EH (cell line): ENCODE measurements at places on chromosomes 1 and 21.

DNA sequence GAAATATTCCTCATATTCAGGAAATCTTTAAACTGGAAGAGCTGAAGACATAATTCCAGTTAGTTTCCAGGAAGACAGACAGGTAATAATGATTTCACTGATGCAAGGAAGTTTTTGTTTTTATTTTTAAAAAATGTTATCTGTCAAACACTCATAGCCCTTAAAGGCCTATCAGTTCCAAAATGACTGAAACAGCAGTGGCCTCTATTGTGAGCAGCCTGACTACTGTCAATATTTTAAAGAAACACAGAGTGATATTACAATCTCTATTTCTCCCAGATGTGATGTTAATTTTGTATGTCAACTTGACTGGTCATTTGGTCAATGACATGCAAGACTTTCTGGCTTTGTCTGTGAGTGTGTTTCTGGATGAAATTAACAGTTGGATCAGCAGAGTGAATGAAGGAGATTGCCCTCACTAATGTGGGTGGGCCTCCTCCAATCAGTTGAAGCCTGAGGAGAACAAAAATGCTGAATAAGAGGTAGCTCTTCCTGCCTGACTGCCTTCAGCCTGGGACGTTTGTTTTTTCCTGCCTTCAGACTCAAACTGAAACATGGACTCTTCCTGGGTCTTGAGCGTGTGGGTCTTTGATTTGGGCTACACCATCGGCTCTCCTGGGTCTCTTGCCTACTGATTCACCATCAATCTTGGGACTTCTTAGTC lies 31.3 kb upstream of the SLC30A10 start:
- no peak for DNase-seq

DNA sequence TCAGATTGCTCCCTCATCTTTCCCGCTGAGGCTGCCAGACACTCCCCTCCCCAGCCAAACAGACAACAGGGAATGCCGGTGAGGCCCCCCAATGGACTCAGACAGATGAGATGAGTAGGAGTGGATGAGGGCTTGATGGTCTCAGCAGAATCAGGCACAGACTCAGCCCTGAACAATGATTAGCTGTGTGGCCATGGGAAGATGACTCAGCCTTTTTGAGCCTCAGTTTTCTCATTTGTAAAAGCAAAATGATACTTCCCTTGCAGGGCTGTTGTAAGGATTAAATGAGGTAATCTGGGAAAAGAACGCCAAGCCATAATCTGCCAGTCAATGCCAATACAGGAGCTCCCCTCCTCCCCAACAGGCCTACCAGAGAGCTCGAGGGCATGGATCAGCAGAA lies 12.4 kb downstream of the C1orf198 start:
- DNase-seq = no peak

GRCh38 chr1:2270260-2271100 lies 42.4 kb downstream of the SKI start:
- DNase-seq = peak; percentile 55

DNA sequence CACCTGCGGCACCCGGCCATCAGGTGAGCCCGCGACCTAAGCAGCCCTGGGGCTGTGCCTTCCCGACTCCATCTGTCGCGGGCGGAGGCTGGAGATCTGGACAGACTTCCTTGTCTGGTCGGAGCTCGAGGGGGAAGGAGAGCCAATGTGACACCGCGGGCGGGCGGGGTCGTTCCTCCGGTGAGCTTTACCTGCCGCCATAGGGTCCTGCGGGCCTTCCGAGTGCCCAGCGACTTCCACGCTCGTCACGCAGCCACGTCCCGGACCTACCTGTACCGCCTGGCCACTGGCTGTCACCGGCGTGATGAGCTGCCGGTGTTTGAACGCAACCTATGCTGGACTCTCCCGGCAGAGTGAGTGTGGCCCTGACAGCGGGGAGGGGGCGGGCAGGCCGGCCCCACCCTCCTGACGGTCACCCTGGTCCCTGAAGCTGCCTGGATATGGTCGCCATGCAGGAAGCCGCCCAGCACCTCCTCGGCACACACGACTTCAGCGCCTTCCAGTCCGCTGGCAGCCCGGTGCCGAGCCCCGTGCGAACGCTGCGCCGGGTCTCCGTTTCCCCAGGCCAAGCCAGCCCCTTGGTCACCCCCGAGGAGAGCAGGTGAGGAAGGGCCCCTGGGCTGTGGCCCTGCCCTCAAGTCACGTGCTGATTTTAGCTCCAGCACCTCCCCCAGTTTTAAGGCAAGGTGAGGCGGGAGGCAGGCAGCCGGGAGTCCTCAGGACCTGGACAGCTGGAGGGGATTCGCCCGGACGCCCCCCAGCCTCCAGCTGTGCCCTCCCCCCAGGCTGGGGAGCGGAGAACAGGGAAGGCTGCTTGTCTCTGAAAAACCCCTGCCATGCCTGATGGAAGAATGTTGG lies 1.1 kb downstream of the PUSL1 start:
- DNase-seq = peak; percentile 35

- DNase-seq = no peak
Observed at GRCh38 chr1:113128116-113128515, 55.1 kb downstream of the LRIG2 start.

DNA sequence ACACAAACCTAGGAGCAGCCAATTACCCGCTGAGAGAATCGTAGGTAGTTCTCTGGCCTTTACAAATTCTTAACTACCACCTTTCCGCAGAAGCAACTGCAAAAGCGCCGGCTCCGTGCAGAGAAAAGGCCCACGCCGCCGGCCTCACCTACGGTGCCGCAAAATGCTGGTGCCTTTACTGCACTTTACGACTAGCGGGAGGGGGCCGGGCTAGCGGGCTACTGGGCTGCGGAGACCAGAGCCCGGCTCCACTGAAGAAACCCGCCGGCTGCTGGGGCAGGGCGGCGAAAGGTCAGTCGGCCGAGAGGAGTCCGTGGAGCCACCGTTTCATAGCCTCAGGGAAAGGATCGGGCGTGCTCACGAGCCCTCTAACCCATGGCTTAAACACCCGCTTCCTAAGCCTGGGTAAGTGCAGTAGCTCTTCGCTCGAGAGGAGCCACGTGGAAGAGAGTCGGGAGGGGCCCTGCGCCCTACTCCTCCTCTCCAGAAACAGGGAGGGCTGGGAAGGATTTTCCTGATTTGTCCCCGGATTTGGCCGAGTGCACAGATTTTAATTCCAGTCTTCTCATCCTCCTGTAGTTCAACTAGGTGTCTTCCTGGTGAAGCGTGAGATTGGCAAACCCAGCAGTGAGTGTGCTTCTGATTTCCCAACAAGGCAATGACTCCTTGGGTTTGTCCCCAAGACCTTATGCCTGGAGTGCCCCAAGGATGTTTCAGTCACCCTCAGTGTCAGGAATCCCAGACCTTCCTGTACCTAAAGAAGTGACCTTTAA lies at the start of gene DPH5:
Gene DPH5, minus strand, starts transcription at position 128 of the 773 bp plus-strand sequence. CDS start 341 bp downstream, outside the sequence.
- DNase-seq = peak; percentile 91

GRCh38 chr1:173505391-173505790 lies 28.3 kb downstream of the PRDX6 start:
- DNase-seq = no peak

- DNase-seq = peak; percentile 57
Observed at GRCh38 chr1:75708910-75709309, 15.6 kb upstream of the ACADM start.

DNA sequence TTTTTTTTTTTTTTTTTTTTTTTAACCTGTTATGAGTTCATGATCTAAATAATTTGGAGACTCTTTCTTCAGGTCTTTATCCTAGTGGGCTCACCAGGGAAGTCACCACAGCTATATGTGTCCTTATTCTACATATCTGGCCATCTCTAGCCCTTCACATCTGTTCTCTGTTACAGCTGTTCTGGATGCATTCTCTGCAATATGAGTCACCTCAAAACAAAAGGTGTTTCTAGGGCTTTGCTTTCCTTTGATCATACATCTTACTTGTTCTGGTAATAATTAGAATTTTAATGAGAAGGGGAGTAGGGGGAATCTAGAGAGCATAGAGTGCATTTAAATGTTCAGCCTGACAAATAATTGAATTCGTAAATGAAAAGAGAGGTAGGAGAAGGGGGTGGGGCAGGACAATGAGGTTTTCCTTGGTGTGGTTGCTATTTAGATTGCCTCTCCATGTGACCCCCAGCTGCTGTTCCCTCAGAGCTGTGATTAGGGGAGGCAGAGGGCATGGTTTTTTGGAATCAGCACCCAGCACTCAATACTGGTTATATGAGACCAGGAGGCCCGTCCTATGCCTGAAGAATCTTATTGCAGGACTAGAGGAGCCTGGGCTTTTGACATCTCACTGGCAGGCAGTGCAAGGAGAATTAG lies 8.0 kb downstream of the SYT6 start:
- DNase-seq = no peak

GRCh38 chr1:204142032-204142974 lies 9.5 kb downstream of the ETNK2 start:
- DNase-seq = no peak

DNA sequence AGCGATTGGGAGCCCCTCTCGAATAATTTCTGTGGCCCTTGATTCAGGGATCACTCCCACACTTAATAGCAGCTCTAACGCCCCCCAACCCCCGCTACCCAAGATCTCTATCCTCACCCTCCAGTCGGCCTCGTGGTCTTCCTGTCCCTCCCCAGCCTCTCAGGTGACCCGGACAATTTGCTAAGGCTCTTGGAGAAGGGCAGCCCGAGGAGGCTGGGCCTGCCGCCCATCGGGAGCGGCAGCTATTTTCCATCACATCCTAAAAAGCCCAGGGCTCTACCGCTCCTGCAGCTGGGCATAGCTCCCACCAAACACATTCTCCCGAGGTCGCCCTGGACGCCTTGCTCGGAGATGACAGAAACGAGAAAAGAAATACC lies 12.0 kb upstream of the PHLDA3 start:
- DNase-seq = peak; percentile 39

DNA sequence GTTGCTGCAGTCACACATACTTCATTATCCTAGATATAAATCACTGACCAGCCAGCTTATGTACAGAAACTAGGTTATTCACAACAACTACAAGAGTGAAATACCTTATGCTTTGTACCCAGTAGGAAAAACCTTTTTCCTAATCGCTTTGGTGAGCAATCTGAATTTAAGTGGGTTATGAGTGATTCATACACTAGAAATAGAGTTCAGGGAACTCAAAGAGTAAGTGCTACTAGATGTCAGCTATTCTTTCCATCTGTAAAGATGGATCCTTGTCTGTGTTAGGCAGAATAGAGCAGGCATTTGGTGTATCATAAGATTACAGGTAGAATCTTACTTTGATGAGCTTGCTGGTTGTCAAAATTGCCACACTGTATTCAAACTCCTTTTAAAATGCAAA lies 101.9 kb downstream of the ZNF644 start:
- peak; percentile 5 for DNase-seq

- DNase-seq = no peak
Observed at GRCh38 chr1:45400049-45400448, 59.8 kb upstream of the MUTYH start.

DNA sequence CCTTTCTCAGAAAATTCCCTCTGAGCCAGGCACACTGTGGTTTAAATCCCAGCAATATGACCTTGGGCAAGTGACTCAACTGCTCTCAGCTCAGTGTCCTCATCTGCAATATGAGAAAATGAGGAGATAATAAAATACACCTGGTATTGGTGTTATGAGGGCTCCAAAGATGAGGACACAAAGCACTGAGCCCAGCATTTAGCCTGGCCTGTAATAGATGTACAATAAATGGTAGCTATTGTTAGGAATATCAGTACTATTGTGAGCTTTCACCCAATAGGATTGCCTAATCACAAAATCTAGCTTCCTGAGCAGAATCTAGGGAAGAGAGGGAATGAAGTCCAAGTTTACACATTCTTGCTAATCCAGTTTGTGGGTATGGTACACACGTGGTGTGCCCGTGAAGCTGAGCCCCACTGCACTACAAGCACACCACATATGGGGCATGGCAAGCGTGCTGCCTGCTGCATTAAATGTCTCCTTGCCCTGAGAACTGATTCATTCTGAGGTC lies 24.3 kb upstream of the SLC30A1 start:
- DNase-seq = peak; percentile 68

DNA sequence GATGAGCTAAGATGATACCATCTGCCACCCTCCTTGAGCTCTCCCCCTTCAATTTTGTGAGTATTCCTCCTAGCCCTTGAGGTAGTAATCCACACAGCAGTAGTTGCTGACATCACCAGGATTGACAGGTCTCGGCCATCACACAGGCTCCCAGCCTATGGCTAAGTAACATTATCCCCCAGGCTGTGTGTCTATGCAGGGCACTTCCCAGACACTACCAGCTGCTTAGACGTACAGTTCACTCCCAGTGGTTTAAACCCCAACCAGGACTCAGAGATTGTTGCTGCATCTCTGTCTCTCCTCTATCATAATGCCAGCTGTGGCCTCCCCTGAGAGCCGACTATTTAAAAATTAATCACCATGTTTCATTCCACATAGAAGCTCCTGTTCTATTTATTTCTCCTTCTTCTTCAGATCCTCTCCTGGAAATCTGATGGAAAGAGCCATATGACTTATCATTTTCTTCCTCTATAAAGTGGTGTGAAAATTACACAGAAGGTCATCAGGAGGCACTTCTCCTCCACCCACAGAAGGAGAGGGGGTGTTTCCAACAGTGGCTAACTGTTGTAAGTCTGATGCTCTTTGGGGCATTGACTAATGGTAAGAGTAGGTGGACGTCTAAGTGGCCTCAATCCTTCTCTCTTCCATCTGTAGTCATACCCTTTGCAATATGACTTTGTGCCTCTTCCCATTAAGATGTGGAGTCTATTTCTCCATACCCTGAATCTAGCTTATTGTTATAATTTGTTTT lies 396.3 kb downstream of the SETD4 start:
- no peak for DNase-seq

DNA sequence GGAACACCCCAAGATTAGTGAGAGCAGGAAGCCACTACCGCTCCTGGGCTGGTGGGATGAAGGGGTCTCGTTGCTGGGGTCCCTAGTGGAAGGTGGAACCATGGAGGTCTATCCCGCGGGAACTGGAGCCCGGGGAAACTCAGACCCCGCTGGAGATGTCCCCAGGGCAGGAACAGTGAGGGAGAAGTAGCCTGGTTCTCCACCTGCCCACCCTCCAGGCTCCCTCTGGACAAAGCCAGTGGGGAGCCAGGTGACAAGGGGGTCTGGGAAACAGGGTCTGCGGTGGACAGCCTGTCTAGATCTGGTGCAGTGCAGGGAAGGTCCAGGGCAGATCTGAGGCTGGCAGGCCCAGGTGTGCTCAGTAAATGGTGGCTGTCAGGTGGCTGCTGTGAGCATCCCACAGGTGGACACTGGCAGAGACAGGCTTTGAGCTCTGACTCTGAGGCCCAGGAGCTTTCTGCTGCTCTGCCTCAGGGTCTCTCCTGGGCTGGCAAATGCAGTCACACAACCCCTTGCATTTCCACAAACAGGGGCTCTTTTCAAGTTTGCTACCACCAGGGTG lies 88.0 kb upstream of the TLR5 start:
- no peak for DNase-seq
